ENCODE measurements at places on chromosomes 13 and 19.

DNA sequence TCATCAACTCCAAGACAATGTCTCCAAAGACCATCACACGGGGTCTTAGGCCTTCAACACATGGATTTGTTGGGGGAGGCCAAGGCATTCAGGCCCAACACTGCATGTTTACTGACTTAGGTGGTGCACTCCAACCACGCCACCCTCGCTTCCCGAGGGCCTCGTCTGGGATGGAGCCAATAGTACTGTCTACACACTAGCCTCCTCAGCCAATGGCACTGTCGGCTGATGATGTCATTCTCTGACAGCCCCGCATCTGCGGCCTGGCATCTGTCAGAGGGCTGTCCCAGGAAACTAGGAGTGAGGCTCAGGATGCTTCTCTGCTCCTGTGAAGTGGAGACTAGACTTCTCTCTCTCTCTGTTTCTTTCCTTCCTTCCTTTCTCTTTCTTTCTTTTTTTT is 96.6 kb downstream of the TEX26 start:
- DNase-seq = no peak

DNA sequence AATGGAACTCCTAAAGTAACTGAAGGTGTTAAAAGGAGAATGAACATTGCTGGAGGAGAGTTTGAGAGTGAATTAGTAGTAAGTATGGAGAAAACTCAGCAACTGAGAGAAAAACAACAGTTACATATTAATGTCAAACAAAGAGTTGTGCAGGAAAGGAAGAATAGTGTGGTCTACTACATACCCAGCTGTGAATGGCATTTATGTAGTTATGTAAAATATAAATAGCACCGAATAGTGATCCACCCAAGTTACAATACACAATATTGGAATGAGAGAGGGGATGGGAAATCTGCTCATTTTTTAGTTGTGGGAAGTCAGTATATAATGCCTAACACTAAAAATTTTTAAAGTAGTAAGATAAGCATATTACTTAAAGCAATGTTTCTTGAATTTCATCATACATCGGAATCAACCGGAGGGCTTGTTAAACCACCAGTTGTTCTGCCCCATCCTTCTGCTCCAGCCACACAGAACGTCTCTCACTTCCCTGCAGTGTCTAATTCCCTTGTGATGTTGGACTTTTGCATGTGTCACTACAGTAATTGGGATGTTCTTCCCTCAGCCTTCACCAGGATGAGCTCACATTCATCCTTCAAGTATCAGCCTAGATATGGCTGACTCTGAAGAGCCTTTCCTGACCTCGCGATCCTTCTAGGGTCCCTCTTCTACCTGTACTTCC is 11.5 kb downstream of the CCDC70 start:
- DNase-seq = no peak

GRCh38 chr13:51331354-51331861 is 8.1 kb upstream of the SERPINE3 start:
- no peak for DNase-seq

DNA sequence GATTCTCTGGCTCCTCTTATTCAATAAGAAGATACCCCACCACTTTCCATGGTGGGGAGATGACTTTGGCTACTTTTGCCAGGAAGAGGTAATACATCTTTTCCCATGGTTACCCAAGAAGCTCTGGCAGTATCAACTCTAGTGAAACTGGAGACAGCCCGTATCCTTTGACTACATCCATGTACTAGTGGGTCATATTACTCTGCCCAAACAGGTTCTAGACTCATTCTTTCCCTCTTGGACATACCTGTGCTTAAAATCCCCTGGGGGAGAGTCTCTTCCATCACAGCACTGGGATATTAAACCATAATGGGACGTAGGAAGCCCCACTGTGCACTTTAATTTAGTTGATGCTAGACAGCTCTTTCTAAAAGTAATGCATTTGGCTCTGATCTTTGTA is 144.7 kb upstream of the KLF12 start:
- no peak for DNase-seq

GRCh38 chr13:98420554-98421175 is 156.2 kb downstream of the STK24 start:
- DNase-seq = no peak

DNA sequence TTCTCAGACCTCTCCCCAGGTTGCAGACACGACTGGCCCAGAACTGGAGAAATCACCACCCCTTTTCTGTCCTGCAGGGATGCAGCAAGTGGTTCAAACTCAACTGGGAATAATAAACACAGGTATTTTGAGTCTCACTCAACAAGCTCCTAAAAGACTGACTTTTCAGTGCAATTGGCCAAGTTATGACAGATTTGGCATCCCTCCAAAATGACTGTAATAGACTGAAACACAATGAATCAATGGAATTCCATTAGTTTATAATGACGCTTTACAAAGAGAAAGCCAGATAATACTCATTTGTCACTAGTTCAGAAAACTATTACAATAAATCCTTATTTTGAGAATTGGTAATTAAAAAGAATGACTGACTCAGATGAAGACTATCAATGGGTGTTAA is 38.1 kb downstream of the MIPEP start:
- no peak for DNase-seq

DNA sequence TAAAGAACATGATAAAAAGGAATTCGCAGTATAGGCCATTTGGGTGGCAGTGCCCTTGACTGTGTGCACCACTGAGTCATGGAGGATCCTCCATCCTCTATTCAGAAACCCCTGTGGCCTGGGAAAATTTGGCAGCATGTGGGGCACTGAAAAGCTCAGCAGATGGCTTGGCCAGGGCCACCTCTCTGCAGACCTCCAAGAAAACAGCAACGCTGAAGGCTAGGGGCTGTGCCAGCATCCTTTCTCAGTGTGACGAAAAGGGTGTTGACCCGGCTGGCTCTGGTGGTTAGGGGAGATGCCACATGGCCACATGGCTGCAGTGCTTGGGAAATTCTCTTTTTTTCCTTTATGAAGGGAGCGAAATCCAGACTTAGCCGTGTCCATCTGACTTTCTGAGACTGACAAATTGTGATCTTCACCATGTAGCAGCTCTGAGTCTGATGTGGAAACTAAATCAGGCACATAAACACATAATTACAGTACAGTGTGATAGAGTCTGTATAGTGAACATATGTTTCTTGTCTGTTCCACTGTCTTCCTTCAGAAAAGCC is 178.0 kb downstream of the KCTD12 start:
- DNase-seq = no peak

Measured in activated CD4-positive, alpha-beta T cell treated with anti-CD3 and anti-CD28 coated beads for 4 hours (primary cell).